ENCODE measurements at places on chromosomes 12 and 14.

- no peak for DNase-seq
Observed at GRCh38 chr12:54967461-54967860, 17.1 kb downstream of the TESPA1 start.

DNA sequence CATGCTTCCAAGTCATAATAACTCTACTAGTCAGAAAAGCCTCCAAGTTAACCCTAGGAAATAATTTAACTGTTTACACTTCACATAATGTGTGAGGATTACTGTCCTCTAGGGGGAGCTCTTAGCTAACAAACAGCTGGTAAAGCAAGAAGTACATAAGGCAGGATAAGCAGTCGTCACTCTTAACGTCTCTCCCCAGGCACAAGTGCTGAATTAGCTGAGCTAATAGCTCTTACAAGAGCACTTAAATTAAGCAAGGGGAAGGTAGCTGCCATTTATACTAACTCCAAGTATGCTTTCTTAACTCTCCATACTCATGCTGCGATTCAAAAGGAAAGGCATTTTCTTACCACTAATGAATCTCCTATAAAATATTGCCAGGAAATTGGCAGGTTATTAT is 79.3 kb upstream of the TSPAN11 start:
- no peak for DNase-seq

- DNase-seq: no peak
Observed at GRCh38 chr12:4431866-4432265, 13.7 kb downstream of the FGF6 start.

DNA sequence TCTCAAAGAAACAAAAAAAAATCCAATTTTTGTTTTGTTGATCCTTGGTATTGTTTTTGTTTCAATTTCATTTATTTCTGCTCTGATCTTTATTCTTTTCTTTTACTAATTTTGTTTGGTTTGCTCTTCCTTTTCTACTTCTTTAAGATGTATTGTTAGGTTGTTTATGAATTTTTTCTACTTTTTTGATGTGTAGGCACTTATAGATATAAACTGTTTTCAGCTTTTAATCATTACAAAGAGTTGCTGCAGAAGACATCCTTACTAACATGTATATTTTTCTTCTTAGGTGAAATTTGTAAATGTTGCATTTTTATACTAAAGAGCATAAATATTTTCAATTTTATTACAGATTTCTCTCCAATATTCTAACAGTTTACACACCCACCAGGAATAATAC is 69.8 kb downstream of the KNTC1 start:
- DNase-seq: no peak

GRCh38 chr14:102694530-102695166 is 82.6 kb upstream of the TRAF3 start:
- peak; percentile 24 for DNase-seq

GRCh38 chr12:106190581-106190980 is 51.8 kb upstream of the NUAK1 start:
- no peak for DNase-seq

Measured in right cardiac atrium (tissue), 5 donors.